Esophagus squamous epithelium (tissue), 5 donors: ENCODE measurements at places on chromosomes 7 and 10.

DNA sequence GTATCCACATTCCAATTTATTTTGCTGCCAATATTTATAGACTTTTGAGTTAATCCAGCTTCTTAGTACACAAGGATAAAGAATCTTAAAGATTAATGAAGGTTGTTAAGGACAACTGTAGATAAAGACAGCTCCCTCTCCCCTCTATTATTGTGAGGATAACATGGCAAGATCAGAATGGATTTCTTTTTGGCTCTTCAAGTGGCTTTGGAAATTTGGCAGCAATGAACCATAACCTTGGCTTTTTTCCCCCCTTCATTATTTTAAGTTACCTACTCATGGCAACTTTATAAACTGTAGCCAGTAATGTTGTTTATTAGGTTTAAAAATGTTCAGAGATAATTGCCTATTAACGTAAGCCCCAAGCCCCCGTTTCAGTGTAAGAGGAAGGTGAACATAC is 131.1 kb upstream of the SLC26A5 start:
- DNase-seq = no peak

GRCh38 chr7:73715648-73716317 is 3.7 kb downstream of the STX1A start:
- DNase-seq = no peak

DNA sequence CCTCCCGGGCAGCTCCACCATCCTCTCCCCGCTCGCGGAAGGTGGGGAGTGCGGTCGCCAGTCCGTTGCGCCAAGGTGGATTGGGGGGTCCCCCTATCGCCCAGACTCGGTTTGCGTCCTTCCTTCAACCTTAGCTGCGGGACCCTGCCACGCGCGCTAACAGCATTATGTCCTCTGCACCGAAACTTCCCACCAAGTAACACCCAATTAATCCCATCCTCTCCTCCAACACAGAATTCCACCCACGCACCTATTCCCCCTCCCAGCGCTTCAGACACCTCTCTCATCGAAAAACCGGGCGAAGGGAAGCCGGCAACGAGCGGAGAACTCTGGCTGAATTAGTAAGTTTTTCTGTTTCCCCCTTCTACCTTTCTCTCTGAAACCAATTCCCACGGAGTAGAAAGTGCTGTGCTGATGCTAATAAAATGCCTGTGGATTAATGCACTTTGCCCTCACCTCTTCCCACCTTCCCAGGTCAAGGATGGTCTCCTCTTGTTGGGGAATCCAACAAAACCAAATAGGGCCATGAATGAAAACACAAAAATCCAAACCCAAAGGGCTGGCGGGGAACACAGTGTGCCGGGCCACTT is 947 bp downstream of the HOXA3 start:
- no peak for DNase-seq

- no peak for DNase-seq
Observed at GRCh38 chr7:129228633-129229032, 3.8 kb downstream of the AHCYL2 start.

- DNase-seq = no peak
Observed at GRCh38 chr7:134992626-134993179, 6.4 kb downstream of the AGBL3 start.

DNA sequence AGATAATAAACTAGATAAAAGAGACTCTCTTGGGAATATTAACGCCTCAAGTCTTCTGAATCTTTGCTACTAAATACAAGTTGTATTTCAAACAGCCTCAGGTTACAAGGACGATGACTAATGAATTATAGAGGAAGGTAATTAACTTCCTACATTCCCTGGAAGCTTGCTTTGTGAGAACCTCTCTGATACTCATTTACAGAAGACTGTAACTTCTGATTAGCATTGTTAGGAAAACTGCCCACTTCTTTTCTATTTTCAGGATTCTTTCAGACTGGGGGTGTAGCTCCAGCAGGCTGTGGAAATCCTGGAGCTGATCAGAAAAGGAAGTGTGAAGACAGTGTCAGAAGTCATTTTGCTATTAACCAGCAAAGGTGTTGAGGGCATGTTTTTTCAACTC is 316.7 kb upstream of the NPSR1 start:
- no peak for DNase-seq

DNA sequence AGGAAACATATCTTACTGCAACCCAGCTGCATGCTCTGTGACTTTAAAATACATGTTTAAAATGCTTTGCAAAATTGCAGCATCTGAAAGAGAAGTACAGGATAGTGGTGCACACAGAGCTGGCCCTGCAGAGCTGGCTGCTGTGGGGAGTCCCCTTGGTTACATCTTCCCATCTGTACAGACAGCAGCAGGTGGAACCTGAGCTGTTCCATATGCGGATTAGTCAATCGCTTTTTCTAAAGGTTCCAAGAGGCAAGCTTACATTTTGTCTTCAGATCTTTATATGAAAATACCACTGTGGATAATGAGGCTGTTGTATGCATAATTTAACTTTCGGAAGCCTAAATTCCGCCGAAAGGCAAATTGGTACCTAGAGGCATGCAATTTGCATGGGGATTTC is 444.1 kb downstream of the NRG3 start:
- DNase-seq = no peak

DNA sequence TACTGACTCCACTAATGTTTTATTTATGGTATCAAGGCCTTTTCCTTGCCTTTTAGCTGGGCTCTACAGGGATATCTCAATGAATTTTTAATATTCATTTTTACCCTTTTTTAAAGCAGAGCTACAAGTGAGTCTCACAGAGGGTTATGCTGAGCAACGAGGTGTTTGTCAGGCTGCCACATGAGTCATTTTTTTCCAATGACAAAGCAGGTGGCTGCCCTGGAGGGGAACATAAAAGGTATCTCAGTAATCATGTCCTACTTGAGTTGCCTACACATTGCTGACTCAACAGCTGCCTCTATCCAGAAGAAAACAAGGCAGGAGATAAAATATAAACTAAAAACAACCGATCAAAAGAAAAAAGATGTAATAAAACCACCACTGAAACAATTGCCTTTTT is 1004.9 kb upstream of the POT1 start:
- DNase-seq = no peak

DNA sequence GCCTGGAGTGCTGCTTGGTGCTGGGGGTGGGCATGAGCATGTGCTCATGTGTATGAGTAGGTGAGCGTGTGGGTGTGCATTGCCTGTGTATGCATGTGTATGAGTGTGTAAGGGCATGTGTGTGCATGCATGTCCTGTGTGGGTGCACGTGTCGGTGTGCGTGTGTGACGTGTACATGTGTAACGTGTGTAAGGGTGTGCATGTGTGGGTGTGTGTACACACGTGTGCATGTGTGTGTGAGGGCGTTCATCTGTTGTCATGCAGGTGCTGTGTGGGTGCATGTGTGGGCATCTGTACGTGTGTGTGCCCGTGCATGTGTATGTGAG is 30.3 kb downstream of the FAM20C start:
- no peak for DNase-seq

DNA sequence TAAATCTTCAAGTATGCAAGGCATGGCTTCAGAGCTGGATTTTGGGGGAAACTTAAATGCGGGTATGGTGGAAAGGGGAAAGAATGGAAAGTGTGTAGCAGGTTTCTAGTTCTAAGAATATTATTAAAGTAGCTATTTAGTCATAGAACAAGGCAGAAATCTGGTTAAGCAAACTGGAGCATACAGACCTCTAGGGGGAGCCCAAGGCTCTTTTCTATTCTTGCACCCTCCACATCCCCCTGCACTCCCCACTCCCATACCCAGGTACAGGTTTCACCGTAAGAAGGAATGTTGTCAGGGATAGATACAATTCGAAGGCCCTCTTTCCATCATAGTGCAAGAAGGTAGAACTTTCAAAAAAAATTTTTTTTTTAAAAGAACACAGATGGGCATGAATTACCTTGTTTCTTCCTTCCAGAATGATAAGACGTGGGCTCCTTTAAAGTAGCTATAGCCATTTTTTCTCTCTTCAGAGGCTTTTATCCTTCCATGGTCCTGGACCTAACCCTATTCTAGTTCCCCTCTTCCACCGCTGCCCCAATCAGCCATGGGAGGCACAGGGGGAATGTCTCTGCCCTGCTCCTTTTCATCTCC is 41.5 kb upstream of the SMIM30 start:
- DNase-seq = no peak

GRCh38 chr7:93828260-93828659 is 62.3 kb downstream of the TFPI2 start:
- DNase-seq = no peak

DNA sequence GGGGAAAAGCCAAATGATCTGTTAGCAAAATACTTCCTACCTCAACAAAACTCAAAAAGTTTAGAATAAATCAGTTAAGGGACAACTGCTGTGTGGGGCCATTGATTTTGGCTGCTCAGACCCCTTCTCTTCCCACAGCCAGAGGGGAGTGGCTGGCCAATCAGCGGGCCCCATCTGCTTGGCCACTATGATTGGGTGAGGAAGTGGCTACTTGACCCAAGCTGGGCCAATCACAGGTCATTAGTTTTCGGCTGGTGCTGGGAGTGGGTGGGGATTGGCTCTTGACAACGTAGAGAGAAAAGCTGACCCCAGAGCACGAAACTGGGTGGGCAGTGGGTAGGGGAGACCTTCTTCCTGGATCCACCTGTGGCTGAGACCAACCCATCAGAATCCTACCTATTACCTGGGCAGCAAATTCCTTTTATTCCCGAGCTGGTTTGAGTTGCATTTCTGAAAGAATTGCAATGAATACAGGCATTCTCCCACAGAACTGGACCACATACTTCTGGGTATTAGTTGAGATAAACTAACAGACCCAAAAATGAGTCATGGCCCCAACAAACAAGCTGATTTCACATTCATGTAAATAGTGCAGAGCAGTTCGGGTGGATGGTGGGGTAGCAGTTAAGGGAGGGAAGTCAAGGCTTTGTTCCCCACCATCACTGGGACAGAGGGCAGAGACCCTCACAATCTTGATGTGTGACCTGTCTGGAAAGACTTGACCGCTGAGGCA is 35.6 kb upstream of the HMX3 start:
- no peak for DNase-seq

- DNase-seq = no peak
Observed at GRCh38 chr10:125817337-125817946, 5.6 kb downstream of the UROS start.

GRCh38 chr10:72097448-72098300 is 9.3 kb upstream of the SPOCK2 start:
- no peak for DNase-seq

DNA sequence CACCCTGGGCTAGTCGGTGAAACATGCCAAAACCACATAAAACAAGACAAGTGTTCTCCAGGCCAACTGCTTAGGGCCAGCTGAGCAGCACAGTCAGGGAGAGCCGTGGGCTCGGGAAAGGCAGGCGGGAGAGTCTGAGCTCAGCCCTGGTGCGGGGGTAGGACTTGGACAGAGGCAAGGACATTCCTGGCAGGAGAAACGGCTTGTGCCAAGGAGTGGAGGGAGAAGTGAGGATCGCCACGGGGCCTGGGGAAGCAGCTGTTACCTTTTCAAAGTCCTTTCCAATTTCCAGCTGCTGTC is 4.2 kb downstream of the ELN start:
- no peak for DNase-seq

DNA sequence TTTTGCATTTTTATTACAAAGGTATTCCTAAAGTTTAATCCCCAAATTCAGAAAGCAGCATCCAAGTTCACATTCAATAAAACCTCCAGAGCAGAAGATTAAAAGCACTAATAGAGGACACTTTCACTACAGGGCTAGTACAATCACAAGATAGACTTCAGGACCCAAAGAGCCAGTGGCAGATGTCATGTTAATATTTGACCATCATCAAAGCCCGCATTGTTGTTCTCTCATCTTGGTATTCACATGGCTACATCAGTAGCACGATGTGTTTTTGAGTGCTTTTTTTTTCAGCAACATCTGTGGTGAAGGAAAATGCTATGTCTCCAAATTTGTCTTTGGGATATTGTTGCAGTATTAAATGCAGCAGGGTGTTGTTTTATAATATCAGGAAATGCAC is 134.3 kb downstream of the ARL4A start:
- no peak for DNase-seq
